ENCODE measurements at places on chromosomes 11 and 22.

DNA sequence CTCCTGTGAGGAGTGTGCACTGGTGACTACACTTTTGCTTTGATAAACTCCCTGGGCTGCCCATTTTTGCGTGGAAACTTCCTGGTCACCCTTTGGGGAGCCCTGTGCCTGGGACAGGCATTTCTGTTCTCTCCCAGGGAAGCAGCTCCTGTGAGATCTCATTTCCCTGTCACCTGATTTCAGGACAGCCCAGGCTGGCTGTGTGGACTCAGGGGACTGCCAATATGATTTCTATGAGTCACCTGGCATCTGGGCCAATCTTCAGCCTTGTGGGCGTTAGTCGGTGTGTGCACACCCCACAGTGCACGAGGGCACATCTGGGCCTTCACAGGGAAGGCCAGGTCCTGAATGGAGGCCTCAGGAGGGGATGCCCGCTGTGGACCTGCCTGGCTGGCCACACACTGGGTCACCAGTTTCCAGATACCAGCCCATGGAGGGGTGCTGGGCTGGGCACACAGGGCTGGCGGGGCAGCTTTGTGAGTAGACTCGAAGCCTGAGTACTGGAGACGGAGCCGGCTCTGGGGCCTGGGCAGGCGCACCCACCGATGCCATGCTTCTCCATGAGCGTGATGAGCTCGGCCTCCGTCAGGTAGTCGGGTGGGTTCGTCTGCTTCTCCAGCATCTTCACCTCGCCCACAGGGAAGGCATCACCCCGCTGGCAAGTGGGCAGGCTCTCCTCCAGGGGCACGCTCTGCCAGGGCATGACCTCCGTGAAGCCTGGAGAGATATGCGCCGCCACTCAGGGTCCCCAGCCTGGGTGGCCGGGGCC, 9.4 kb upstream of the PPM1F start:
- no peak for DNase-seq

DNA sequence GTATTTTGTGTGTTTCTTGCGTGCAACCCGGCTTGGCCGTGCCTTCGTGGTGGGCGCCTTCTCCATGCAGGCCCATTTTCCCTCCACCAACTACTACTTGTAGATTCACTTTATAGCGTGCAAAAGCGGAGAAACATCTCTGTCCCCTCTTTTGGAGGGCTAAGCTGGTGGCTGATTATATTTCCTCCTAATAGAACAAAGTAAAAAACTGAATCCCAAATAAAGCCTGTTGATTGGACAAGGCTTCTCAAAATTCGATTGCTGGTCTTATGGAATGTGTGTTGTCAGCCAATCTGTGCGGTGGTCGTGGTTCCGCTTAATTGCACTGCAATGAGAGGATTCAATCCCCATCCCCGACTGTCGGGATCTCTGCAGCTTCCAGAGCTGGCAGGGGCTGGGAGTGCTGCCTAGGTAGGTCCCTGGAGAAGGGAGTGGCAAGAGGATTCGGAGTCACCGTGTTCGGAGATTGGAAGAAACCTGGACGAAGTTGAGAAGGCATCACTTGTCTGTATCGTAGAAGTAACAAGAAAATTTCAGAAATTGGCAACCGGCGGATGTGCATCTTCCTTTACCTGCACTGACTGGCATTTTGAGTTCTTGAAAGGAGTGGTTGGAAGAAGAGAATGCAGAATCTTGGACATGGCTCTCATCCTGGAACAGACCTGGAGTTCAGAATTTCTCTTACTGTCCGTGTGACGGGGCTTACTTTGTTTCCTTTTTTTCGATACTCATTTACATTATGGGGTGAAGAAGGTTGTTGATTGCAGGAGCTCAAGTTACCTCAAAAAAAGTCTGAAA, 1.1 kb downstream of the HMGXB4 start:
- peak; percentile 57 for DNase-seq

DNA sequence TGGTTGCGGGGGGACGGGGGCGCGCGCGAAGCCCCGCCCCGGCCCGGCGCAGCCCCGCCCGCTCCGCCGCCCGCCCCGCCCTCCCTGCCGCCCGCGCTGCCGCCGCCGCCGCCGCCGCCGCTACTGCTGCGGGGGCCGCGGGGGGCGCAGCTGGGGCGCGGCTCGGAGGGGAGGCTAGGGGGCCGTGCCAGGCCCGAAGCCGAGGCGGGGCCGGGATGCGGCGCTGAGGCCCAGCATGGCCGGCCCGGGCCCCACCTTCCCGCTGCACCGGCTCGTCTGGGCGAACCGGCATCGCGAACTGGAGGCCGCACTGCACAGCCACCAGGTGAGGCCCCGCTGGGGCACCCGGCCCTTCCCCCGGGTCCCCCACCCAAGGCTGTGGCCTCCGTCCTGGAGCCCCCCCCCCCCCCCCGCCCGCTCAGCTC, at the start of gene ANKRD13D:
ANKRD13D (plus strand) TSS at position 78 of the 425 bp plus-strand sequence; CDS start at position 236, 158 bp downstream.
- DNase-seq: no peak

GRCh38 chr22:31211862-31212730, at the start of gene LIMK2:
Gene LIMK2 (plus strand): TSS chr22:31212298. CDS start chr22:31212409, 111 bp downstream.
- peak; percentile 94 for DNase-seq

Measured in A673 (cell line).